Gastrocnemius medialis (tissue), 4 donors: ENCODE measurements at places on chromosomes 1 and 21.

GRCh38 chr1:16613185-16614147 lies at the start of gene NBPF1:
Gene NBPF1, minus strand, starts transcription at chr1:16613564.
- H3K27me3 ChIP-seq = no peaks in the 10 kb centered on the region
- H3K27ac ChIP-seq = peak within 1 kb of the TSS; percentile 76
- DNase-seq = peak; percentile 96
- peaks cover 16% of the 10 kb centered on the region for H3K4me1 ChIP-seq

DNA sequence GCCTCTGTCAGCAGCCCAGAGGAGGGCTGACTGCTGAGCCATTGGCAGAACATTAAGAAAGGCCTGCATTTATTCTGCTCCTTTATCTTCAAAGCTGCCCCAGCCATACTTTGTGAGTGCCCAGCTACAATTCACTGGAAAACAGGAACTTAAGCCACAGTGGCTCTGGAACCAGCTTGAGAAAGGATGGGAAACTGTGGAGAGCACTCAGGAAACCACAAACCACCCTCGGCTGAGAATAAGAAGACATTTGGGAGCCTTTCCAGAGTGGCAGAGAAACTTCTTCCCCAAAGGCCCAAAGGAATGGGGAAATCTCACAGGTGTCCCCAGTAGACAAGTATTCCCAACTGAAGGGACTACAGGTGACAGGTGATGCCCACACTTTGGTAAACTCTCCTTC lies 1.8 kb downstream of the LAMB3 start:
- no peak overlapping the region for H3K4me3 ChIP-seq
- H3K27ac ChIP-seq = no peak overlapping the region
- no peaks in the 10 kb centered on the region for H3K27me3 ChIP-seq
- DNase-seq = no peak
- peaks cover 60% of the 10 kb centered on the region for H3K4me1 ChIP-seq

DNA sequence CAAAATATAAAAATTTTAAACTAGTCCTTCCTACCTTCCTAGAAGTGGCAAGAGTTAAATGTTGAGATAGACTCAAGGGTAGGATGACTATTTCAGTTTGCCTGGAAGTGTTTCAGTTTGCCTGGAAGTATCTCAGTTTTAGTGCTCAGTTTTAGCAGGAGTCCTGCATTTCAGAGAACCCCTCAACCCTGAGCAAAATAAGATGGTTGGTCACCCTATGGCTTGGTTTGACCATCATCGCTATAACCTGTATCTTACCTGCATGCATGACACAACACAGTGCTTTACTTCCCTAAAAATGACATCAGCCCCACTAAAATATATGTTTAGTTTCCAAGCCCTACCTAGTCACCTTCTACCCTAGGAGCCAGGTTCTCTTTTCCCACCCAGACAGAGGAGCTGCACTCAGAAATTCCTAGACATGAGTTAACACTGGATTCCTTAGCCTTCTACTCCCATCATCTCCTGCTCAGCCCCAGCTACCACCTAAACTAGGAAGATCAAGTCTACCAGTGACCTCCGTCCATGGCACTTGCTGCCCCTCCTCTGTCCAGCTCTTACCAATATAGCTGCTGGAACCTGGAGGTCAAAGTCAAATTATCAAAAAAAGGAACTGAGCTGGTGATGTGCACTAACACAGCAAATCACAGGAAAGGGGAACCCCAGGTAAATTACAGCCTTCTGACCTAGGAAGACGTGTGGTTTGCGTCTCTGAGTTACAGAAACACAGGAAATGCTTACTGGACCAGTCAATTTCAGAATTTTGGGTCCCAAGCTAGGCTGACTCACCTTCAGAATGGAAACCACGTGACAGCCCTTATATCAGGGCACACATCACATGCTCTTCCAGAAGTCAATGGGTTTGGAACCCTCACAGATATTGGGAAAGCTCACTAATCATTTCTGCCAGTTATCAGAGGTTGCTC lies 2.2 kb upstream of the G0S2 start:
- H3K27me3 ChIP-seq = no peaks in the 10 kb centered on the region
- H3K36me3 ChIP-seq = no peaks in the 10 kb centered on the region
- no peak overlapping the region for H3K4me3 ChIP-seq
- H3K4me1 ChIP-seq = peaks cover 61% of the 10 kb centered on the region
- peak overlapping the region; percentile 95 for H3K27ac ChIP-seq
- no peak for DNase-seq

DNA sequence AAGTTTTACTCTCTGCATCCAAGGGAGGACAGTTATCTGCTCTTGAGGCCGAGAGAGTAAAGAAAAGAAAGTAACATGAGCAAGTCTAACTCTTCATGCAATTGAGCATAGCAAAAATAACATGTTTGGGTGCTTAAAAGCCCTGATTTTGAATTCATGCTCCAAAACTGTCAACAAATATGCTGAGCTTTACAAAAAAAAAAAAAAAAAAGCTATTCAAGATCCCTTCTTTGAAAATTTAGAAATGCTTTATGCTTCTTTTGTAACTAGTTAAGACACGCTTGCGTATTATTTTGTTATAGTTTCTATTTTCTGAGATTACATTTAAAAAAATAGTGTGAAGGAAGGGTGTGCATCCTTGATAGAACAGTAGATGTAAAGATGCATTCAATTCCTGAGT lies 1733.0 kb downstream of the MRPL39 start:
- DNase-seq = no peak
- no peaks in the 10 kb centered on the region for H3K36me3 ChIP-seq
- H3K4me1 ChIP-seq = no peaks in the 10 kb centered on the region
- H3K27ac ChIP-seq = no peak overlapping the region

- no peak overlapping the region for H3K4me3 ChIP-seq
- H3K36me3 ChIP-seq = no peaks in the 10 kb centered on the region
- H3K4me1 ChIP-seq = no peaks in the 10 kb centered on the region
- DNase-seq = no peak
- no peak overlapping the region for H3K27ac ChIP-seq
- no peaks in the 10 kb centered on the region for H3K27me3 ChIP-seq
Measured at GRCh38 chr21:35036465-35037383, 12.4 kb downstream of the RUNX1 start.

- no peaks in the 10 kb centered on the region for H3K27me3 ChIP-seq
- H3K4me1 ChIP-seq = peaks cover 45% of the 10 kb centered on the region
- no peak for DNase-seq
- H3K36me3 ChIP-seq = no peaks in the 10 kb centered on the region
- no peak overlapping the region for H3K4me3 ChIP-seq
- H3K27ac ChIP-seq = no peak overlapping the region
Measured at GRCh38 chr1:56557746-56558145, 21.6 kb downstream of the PLPP3 start.

GRCh38 chr1:45887156-45887842 lies 83.9 kb downstream of the MAST2 start:
- no peak for DNase-seq
- peak overlapping the region; percentile 56 for H3K27ac ChIP-seq
- no peak overlapping the region for H3K4me3 ChIP-seq
- H3K27me3 ChIP-seq = no peaks in the 10 kb centered on the region
- no peaks in the 10 kb centered on the region for H3K36me3 ChIP-seq

DNA sequence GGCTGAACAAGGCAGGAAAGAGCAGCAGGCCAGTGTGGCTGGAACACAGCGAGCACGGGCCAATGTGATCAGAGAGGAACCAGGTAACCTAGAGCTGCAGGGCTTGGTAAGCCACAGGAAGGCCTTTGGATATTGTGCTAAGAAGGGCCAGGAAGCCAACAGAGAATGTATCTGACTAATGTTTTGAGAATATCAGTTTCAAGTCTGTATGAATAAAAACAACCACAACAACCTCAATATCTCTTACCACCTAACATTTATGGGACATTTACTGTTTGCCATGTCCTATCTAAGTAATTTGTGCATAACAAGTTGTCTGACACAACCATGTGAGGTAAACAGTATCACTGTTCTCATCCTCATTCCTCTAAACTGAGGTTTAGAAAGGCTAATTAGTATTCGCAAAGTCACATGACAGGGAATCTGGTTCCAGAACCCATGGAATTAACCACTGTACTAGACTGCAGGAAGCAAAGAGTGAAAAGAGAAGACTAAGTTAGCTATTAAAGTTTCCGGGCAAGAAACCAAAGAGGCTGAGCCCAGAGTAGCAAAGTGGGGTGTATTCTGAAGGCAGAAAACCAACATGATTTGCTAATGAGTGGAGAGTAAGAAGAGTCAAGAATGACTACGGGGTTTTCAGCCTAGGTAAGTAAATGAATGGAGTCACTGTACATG lies 38.9 kb downstream of the SPRTN start:
- peaks cover 69% of the 10 kb centered on the region for H3K4me1 ChIP-seq
- H3K27me3 ChIP-seq = no peaks in the 10 kb centered on the region
- peaks cover 10% of the 10 kb centered on the region for H3K36me3 ChIP-seq
- H3K4me3 ChIP-seq = peak overlapping the region; percentile 7

DNA sequence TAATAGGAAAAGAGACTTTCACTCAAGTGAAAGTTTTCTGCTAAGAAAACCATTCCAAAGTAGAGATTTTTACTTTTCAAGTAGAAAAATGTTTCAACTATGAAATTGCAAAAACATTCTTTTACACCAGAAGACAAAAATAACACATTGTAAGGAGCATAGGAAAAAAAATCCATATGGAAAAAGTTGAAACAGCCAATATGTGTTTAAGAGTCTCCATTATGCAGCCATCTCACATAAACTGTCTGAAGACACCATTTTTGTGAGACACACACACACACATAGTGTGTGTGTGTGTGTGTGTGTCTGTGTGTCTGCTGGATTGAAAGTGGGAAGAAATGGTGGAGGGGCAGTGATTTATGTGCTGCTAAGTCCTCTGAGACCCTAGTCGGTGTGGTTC lies 162.1 kb downstream of the HHAT start:
- DNase-seq = no peak
- no peak overlapping the region for H3K27ac ChIP-seq
- no peaks in the 10 kb centered on the region for H3K4me1 ChIP-seq
- H3K27me3 ChIP-seq = no peaks in the 10 kb centered on the region

- no peak overlapping the region for H3K27ac ChIP-seq
- H3K4me3 ChIP-seq = no peak overlapping the region
- DNase-seq = no peak
- no peaks in the 10 kb centered on the region for H3K27me3 ChIP-seq
- H3K4me1 ChIP-seq = no peaks in the 10 kb centered on the region
Measured at GRCh38 chr21:30733026-30733425, 14.0 kb downstream of the KRTAP21-2 start.

DNA sequence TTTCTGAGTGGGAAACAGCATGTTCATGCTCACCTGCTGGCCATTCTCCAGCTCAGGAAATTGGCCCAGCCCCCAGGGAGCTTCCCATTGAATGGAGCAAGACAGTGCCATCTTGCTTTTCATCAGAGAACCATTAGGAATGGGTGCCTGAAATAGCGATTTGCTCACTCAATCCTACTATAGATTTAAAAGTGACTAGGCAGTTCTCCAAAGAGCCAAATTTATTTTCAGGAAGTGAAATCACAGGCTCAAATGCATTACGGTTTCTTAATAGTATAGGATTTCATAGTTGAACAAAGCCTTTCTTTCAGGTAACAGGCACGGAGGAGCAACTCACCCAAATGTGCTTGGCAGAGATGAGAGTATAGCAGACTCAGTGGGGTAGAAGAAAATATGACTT lies 272.1 kb downstream of the GRIK1 start:
- no peak overlapping the region for H3K27ac ChIP-seq
- H3K27me3 ChIP-seq = no peaks in the 10 kb centered on the region
- DNase-seq = no peak
- no peak overlapping the region for H3K4me3 ChIP-seq
- no peaks in the 10 kb centered on the region for H3K36me3 ChIP-seq
- no peaks in the 10 kb centered on the region for H3K4me1 ChIP-seq

- no peaks in the 10 kb centered on the region for H3K36me3 ChIP-seq
- H3K27ac ChIP-seq = no peak overlapping the region
- H3K4me3 ChIP-seq = no peak overlapping the region
- DNase-seq = no peak
Measured at GRCh38 chr1:153340356-153340755, 8.3 kb downstream of the PGLYRP4 start.

DNA sequence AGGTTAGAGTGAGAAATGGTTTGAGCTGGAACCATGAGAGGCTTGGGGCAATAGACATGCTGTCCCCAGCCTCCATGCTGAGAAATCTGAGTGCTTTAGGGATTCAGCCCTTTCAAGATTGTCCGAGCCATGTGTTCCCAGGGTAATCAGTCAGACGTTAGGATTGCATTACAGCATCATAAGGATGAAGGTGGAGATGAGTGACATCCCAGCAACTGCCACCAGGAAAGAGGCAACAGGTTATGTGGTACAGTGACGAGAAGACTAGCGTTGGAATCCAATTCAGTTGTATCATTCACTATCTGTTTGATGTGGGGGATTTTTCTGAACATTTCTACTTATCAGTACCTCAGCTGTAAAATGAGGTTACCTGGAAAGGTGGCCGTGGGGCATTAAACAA lies 1.7 kb downstream of the CAMK1G start:
- no peaks in the 10 kb centered on the region for H3K27me3 ChIP-seq
- no peaks in the 10 kb centered on the region for H3K36me3 ChIP-seq
- H3K4me1 ChIP-seq = peaks cover 6% of the 10 kb centered on the region
- H3K27ac ChIP-seq = no peak overlapping the region

GRCh38 chr1:241145881-241146280 lies 211.1 kb downstream of the RGS7 start:
- no peak overlapping the region for H3K4me3 ChIP-seq
- no peaks in the 10 kb centered on the region for H3K4me1 ChIP-seq
- H3K27ac ChIP-seq = no peak overlapping the region
- no peaks in the 10 kb centered on the region for H3K36me3 ChIP-seq

- no peak for DNase-seq
- no peaks in the 10 kb centered on the region for H3K4me1 ChIP-seq
- H3K27ac ChIP-seq = no peak overlapping the region
- no peaks in the 10 kb centered on the region for H3K36me3 ChIP-seq
- no peaks in the 10 kb centered on the region for H3K27me3 ChIP-seq
- no peak overlapping the region for H3K4me3 ChIP-seq
Measured at GRCh38 chr1:78591971-78592370, 28.3 kb upstream of the IFI44L start.

GRCh38 chr1:209223791-209224190 lies 359.7 kb upstream of the CAMK1G start:
- no peak overlapping the region for H3K4me3 ChIP-seq
- no peak overlapping the region for H3K27ac ChIP-seq
- H3K4me1 ChIP-seq = no peaks in the 10 kb centered on the region
- no peaks in the 10 kb centered on the region for H3K27me3 ChIP-seq
- no peaks in the 10 kb centered on the region for H3K36me3 ChIP-seq
- no peak for DNase-seq

DNA sequence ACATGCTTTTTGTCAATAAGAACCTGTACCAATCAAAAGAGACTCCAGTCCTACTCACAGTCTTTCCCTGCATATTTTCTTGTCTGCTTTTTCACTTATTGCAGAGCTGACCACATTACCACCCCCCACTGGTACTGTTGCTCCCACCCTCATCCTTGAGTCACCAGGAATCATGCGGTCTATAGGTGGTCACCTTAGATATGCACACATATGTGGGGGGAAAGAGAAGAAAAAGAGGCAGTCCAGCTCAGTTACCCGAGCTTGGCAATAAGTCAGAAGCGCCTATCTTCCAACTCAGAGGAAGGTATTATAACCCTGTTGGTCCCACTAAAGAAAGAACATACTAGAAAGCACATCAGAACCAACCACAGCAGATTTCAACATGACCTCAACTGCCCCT lies 119.2 kb downstream of the SMYD2 start:
- DNase-seq = no peak
- H3K27me3 ChIP-seq = no peaks in the 10 kb centered on the region
- H3K4me1 ChIP-seq = peaks cover 38% of the 10 kb centered on the region

GRCh38 chr1:172084876-172085275 lies 243.6 kb downstream of the DNM3 start:
- no peaks in the 10 kb centered on the region for H3K27me3 ChIP-seq
- H3K4me3 ChIP-seq = no peak overlapping the region
- H3K36me3 ChIP-seq = no peaks in the 10 kb centered on the region
- DNase-seq = no peak
- H3K27ac ChIP-seq = no peak overlapping the region

- no peak for DNase-seq
- peaks cover 3% of the 10 kb centered on the region for H3K27me3 ChIP-seq
- no peaks in the 10 kb centered on the region for H3K4me1 ChIP-seq
Measured at GRCh38 chr21:42725416-42725930, 72.1 kb downstream of the PDE9A start.
